Umbilical cord (tissue), 2 donors: ENCODE measurements at places on chromosomes 2 and 18. TPM values are rescaled to one million over a fixed set of nuclear protein-coding genes. Genes with fewer than 3 reads are reported as not detected.
A peak's percentile ranks its signal among the peaks of the same experiment; 100 is the strongest.

RNF144A gene
- total RNA-seq: 5.8 TPM

GBX2 gene
- 6.7 TPM for total RNA-seq

SERPINB13 gene
- 8.7 TPM for total RNA-seq

RNF181 gene
- 76.3 TPM for total RNA-seq

CD302 gene
- 19.7 TPM for total RNA-seq

LRRTM1 gene
- total RNA-seq: 1.4 TPM

RAX gene
- 3.4 TPM for total RNA-seq

DNA sequence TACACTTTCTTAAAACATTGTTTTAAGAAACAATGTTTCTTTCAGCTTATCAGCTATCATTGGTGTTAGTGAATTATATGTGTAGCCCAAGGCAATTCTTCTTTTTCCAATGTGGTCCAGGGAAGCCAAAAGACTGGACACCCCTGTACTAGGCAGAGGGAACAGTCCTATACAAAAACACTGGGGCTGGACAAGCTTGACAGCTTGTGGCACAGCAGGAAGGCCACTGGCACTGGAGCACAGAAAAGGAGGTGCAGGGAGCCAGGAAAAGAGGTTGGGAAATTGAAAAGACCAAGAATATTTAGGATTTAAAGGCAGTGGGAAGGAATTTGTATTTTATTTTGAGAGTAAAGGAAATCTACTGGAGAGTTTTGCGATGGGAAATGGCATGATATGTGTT lies 47.7 kb downstream of the SRD5A2 start:
- no peak for DNase-seq

GRCh38 chr2:155747531-155747930 lies 585.0 kb downstream of the NR4A2 start:
- DNase-seq: no peak

DNA sequence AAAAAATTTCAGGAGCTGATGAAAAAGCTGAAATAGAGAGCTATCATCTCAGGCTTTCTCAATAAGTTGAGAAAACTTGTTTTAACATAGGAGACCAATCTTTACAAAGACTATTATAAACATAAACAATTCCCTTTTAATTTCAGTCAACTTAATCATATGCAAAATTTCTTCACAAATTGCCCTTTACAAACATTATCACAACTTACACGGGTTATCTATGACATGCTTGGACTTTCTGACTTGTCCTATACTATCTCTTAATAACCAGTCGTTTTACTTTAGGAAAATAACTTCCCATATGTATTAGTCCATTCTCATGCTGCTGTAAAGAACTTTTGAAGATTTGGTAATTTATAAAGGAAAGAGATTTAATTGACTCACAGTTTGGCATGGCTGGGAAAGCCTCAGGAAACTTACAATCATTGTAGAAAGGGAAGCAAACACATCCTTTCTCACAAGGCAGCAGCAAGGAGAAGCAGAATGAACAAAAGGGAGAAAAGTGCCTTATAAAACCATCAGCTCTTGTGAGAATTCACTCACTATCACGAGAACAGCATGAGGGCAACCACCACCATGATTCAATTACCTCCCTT lies 1583.7 kb upstream of the CELF4 start:
- no peak for DNase-seq

GRCh38 chr2:121832412-121833357 lies 77.2 kb downstream of the TSN start:
- DNase-seq: no peak

- no peak for DNase-seq
Measured at GRCh38 chr2:180614776-180615175, 365.6 kb upstream of the UBE2E3 start.

GRCh38 chr18:3649633-3650426 lies 199.9 kb downstream of the TGIF1 start:
- DNase-seq: no peak

DNA sequence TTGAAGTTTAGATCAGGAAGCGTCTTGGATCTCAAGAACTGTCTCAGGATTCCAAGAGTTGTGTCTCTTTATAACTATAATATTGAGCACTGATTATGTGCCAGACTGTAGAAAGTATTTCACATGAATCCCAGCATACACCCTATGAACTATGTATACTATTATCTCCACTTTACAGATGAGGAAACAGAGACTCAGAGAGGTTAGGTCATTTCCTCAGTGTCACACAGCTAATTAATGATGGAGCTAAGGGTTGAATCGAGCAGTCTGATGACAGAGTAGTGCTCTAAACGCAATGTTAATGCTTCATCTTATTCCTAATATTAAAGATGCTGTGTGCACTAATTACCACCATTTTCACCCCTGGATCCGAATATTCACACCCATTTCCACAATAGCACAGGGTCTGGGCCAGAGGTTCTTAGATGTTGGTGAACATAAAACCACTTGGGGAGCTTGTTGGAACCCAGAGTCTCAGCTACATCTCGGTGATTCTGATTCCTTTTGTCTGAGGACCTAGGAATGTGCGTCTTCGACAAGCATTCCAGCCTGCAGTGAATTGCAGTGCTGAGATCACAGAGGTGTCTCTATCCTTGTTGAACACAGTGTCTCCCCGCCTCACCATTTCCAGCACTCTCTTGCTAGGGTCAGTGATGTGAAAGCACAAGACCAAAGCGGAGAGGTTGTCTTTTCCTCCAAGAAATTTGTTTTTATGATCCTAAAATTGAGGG lies 213.8 kb downstream of the SP3 start:
- no peak for DNase-seq

- no peak for DNase-seq
Measured at GRCh38 chr2:19687017-19687659, 214.6 kb downstream of the TTC32 start.

GRCh38 chr2:173658946-173659371 lies 304.3 kb downstream of the CDCA7 start:
- DNase-seq: no peak

DNA sequence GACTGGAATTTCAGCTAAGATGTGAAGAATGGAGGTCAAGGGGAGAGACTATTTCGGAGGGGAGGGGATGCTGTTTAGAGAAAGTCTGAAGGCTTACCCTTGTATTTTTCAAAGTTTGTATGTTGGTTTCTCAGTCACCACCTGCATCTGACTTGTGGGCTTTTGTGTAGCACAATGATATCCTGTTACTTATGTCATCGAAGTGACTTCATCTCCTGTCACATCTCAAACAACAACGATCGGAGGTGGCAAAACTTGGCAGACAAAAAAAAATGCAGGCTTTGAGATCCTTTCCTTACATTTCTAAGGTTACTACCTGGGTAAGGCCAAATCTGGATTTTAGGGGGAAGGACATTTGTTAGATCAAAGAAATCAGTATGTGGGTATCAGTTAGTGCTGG lies 11.7 kb upstream of the CXCR4 start:
- DNase-seq: no peak

- no peak for DNase-seq
Measured at GRCh38 chr2:191333911-191334357, 88.7 kb downstream of the MYO1B start.

DNA sequence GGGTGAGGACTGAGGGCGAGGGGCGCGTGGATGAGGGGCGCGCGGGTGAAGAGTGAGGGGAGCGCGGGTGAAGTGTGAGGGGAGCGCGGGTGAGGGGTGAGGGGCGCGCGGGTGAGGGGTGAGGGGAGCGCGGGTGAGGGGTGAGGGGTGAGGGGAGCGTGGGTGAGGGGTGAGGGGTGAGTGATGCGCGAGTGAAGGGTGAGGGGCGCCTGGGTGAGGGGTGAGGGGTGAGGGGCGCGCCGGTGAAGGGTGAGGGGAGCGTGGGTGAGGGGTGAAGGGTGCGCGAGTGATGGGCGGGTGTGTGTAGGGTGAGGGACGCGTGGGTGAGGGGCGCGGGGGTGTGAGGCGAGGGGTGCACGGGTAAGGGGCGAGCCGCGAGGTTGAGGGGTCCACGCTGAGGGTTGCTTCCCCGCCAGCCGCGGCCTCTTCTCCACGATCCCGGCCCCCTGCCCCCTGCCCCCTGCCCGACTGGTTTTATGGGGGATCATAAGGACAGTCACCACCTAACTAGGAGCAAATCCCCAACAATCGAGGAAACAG lies 1.1 kb upstream of the SLC66A2 start:
- DNase-seq: no peak

- DNase-seq: peak; percentile 8
Measured at GRCh38 chr18:71831039-71831438, 713.1 kb downstream of the CBLN2 start.

DNA sequence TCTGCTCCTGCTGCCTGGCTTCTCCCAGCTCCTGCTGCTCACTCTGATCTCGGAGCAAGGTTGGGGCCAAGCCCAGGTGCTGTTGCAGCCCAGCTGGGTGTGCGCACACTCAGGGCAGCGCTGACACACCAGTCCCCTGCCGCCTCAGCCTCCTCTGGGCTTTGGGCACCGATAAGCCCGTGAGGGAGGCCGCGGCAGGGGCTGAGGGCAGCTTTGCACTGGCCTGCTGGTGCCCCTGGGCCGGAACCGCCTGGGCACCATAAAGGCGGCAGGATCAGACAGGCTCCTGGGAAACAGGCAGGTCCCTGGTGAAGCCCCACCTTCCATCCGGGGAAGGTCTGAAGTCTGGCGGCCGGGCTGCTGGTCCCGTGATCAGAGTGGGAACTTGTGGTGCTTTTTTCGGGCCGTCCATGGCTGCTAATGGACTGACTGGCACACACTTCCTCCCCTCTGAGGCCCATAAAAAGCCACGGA lies 14.1 kb upstream of the EML6 start:
- peak; percentile 35 for DNase-seq

- no peak for DNase-seq
Measured at GRCh38 chr2:28603821-28604220, 108.0 kb downstream of the PLB1 start.

- DNase-seq: peak; percentile 93
Measured at GRCh38 chr2:109447251-109447661, 166.5 kb downstream of the SEPTIN10 start.

GRCh38 chr2:183996825-183997793 lies 601.2 kb upstream of the ZNF804A start:
- DNase-seq: peak; percentile 5

- DNase-seq: no peak
Measured at GRCh38 chr2:134252092-134252750, 1.7 kb upstream of the MGAT5 start.

DNA sequence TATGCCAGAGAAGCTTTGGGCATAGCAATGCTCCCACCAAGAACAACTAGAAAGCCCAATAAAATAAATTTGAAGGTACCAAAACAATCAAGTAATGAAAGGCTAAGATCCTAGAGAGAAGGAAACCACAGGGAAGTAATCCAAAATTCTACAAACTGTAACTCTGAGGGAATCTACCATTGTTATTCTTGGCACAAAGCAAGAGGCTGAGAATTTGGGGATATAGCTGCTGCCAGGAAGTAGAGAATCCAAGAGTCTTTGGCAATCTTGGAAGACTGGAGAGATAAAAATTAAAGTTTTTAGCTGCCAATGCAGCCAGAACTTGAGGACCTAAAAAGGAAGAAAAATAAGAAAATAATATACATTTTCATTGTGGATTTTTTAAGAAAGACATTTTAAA lies 68.5 kb downstream of the PIGN start:
- DNase-seq: no peak

DNA sequence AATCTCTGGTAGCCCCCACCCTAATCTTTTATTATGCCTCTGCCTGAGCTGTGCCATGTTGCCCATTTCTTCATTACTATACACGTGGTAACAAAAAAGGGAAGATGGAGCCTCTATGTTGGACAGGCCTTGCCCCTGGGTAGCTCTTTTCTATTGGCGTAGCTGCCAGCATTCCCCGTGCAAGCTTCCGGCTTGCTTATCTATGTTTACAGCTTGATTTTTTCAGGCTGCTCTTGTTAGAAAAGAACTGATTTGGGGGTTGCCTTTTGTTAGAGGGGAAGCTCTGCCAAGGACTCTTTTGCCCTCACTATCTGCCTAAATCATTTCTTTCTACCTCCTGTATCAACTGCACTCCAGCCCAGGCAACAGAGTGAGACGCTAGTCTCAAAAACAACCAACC lies 45.5 kb upstream of the ZSWIM2 start:
- DNase-seq: no peak

DNA sequence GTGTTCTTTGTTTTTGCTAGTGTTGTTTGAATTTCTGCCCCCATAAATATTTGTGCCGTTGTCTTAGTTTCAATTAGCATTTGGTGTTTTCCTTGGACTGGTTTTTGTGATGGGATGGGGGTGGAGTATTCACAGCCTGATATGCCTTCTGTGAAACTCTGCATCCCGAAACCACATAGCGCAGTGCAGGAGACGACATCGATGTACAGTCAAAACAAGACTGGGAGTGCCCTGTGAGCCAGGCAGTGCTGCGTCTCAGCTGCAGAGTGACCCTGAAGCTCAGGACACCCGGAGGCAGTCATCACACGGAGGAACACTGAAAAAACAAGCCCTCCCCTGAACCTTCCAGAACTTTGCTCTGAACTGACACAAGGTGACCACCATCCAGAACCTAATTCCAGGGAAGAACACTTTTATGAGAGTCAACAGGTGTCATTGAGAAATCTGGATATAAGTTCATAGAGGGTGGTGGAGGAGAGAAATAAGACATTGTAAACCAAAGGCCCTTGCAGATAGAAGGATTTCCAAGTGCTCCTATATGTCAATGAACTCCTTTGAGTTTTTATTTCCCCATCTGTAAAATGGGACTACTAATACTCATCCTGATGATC lies 61.2 kb upstream of the CABLES1 start:
- DNase-seq: no peak

DNA sequence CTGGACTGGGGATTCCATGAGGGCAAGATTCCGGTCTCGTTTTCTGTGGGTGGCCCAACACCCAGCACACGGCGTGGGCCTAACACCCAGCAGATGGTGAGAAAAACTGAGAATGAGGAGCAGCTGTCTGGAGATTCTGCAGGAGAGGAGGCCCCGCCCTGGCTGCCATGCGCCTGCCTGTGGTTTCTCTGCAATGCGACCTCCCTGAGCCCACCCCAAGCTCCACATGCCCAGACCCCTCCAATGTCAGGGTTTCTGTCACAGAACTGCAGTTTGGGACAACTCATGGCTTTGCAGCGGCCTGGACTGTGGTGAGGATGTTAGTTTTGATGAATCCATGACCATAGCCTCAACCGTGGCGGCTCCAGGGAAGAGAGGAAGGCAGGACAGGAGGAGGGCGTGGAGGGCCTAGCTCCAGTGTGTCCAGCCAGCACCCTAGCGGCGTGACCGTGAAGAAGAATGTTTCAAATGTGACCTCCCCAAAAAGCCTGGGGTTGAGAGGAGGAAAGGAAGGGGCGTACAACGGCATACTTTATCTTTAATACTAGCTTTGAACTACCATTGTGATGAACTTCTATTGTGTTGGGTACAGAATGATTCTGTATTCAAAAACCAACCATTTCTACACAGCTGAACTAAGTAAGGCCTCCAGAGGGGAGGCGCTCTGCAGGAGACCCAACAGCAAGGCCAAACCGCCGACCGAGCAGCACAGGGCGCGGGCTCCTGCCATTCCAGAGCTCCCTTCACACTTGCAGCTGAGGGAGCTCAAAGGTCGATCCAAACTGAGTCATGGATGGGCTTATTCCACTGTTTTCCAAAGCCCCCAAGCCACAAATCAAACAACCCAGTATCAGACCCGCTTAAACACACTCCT lies 3.4 kb downstream of the PXDN start:
- no peak for DNase-seq
